ENCODE measurements at places on chromosomes 16 and 17.

- peak; percentile 81 for DNase-seq
- peak overlapping the region; percentile 93 for H3K27ac ChIP-seq
- peaks cover 28% of the 10 kb centered on the region for H3K4me1 ChIP-seq
- H3K27me3 ChIP-seq, result peaks cover 4% of the 10 kb centered on the region
- H3K36me3 ChIP-seq, result no peaks in the 10 kb centered on the region
These were observed 471.6 kb downstream of the SOX9 start for GRCh38 chr17:72592242-72592966.

- no peaks in the 10 kb centered on the region for H3K36me3 ChIP-seq
- H3K27ac ChIP-seq, result no peak overlapping the region
- H3K4me3 ChIP-seq, result no peak overlapping the region
- H3K27me3 ChIP-seq, result peaks cover 13% of the 10 kb centered on the region
These were observed 26.4 kb upstream of the SLC7A5 start for GRCh38 chr16:87895641-87896141.

GRCh38 chr16:29806641-29807425, 504 bp downstream of the MAZ start:
- no peak overlapping the region for H3K27ac ChIP-seq
- no peaks in the 10 kb centered on the region for H3K27me3 ChIP-seq
- H3K36me3 ChIP-seq, result peaks cover 8% of the 10 kb centered on the region
- DNase-seq, result no peak
- H3K4me1 ChIP-seq, result peaks cover 26% of the 10 kb centered on the region

DNA sequence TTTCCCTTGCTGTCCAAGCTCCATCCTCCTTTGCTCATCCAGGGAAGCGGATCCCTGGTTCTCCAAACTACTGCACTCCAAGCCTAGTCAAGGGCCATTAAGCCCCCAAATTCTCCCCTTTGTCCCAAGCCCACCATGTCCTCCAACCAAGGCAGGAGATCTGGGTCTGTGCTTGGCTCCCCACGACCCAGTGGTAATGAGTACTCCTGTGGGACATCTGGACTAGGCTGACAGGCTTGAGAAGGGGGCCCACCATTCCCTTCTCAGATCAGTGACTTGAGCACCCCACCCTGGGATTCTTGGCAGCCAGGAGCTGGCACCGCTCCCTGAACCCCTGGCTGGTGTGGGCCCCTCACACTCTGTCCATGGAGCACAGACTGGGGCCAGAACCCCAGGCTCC, 17.1 kb downstream of the OSBPL7 start:
- peaks cover 3% of the 10 kb centered on the region for H3K4me1 ChIP-seq
- H3K27me3 ChIP-seq, result peaks cover 39% of the 10 kb centered on the region
- H3K36me3 ChIP-seq, result peaks cover 5% of the 10 kb centered on the region
- no peak for DNase-seq
- no peak overlapping the region for H3K4me3 ChIP-seq

DNA sequence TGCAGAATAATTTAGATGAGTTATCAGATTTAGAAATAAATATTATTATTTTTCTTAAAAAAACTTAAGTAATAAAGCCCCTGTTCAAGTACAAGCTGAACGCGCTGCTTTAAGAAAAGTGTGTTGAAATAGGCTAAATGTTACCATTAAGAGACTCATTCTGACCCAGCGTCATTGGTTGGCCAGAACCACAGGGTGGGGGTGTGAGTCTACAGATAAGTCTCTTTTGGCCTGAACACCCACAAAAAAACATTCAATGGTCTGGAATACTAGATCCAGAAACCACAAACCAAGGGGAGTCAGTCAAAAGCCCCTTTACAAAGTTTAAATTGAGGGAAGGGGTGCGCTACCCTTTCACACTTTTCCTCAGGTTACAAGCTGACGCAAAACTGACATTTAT, 776.1 kb downstream of the KCNJ2 start:
- DNase-seq, result no peak
- H3K4me3 ChIP-seq, result no peak overlapping the region
- no peaks in the 10 kb centered on the region for H3K36me3 ChIP-seq
- no peaks in the 10 kb centered on the region for H3K27me3 ChIP-seq
- no peaks in the 10 kb centered on the region for H3K4me1 ChIP-seq

- DNase-seq, result no peak
- no peak overlapping the region for H3K27ac ChIP-seq
- peaks cover 59% of the 10 kb centered on the region for H3K27me3 ChIP-seq
- H3K4me1 ChIP-seq, result peaks cover 9% of the 10 kb centered on the region
These were observed 7.8 kb downstream of the CA4 start for GRCh38 chr17:60157487-60158040.

GRCh38 chr17:48213797-48214196, 106.2 kb downstream of the SNX11 start:
- H3K27me3 ChIP-seq, result peaks cover 15% of the 10 kb centered on the region
- H3K27ac ChIP-seq, result peak overlapping the region; percentile 26
- H3K4me3 ChIP-seq, result no peak overlapping the region
- peaks cover 41% of the 10 kb centered on the region for H3K4me1 ChIP-seq
- no peak for DNase-seq

DNA sequence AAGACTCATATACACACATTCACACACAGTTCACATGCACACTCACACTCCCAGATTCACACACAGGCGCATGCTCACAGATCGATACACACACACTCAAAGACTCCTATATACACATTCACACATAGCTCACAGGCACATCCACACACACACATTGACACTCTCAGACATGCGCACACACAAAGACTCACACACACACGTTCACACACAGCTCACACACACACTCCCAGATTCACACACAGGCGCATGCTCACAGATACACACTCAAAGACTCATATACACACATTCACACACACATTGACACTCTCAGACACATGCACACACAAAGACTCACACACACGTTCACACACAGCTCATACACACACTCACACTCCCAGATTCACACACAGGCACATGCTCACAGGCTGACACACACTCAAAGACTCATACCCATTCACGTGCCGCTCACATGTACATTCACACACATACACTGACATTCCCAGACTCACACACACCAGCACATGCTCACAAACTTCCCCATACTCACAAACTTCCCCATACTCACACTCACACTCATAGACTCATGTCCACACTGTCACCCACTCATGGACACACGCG, 25.6 kb upstream of the KRT17 start:
- H3K27me3 ChIP-seq, result no peaks in the 10 kb centered on the region
- no peak for DNase-seq
- no peak overlapping the region for H3K27ac ChIP-seq
- no peak overlapping the region for H3K4me3 ChIP-seq
- H3K4me1 ChIP-seq, result peaks cover 10% of the 10 kb centered on the region
- H3K36me3 ChIP-seq, result no peaks in the 10 kb centered on the region

DNA sequence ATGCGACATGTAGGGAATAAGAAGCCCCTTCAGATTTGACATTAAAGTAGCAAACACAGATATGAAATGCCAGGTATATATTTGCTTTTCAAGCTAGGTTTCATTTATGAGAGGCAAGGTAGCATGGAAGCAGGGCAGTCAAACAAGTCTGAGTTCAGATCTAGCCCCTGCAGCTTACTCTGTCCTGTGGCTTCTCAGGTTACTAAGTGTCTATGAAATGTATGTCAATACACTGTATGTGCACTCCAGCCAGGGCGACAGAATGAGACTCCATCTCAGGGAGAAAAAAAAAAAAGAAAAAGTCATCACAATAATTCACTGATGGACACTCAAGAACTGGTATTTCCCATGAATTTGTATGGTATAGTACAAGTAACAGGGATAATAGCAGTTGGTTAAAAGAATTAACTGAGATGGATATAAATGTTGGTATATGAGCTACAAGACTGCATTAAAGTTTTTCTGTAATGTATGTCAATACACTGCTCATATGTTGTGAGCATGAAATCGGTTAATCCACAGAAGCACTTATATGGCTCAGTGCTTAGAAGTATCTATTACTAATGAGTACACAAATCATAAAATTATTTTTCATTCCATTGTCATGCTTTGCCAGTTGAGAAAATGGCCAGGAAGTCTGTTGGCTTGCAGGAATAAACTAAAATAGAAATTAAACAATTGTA, 2.9 kb upstream of the WSB1 start:
- H3K27me3 ChIP-seq, result no peaks in the 10 kb centered on the region
- H3K4me3 ChIP-seq, result peak overlapping the region; percentile 16
- peaks cover under 1% of the 10 kb centered on the region for H3K36me3 ChIP-seq
- H3K4me1 ChIP-seq, result peaks cover 19% of the 10 kb centered on the region
- peak overlapping the region; percentile 87 for H3K27ac ChIP-seq

GRCh38 chr17:43125967-43126910, 1.1 kb upstream of the BRCA1 start:
- DNase-seq, result no peak
- H3K4me3 ChIP-seq, result peak overlapping the region; percentile 94
- peaks cover 18% of the 10 kb centered on the region for H3K4me1 ChIP-seq
- H3K36me3 ChIP-seq, result peaks cover 6% of the 10 kb centered on the region
- H3K27ac ChIP-seq, result peak overlapping the region; percentile 97
- H3K27me3 ChIP-seq, result no peaks in the 10 kb centered on the region

DNA sequence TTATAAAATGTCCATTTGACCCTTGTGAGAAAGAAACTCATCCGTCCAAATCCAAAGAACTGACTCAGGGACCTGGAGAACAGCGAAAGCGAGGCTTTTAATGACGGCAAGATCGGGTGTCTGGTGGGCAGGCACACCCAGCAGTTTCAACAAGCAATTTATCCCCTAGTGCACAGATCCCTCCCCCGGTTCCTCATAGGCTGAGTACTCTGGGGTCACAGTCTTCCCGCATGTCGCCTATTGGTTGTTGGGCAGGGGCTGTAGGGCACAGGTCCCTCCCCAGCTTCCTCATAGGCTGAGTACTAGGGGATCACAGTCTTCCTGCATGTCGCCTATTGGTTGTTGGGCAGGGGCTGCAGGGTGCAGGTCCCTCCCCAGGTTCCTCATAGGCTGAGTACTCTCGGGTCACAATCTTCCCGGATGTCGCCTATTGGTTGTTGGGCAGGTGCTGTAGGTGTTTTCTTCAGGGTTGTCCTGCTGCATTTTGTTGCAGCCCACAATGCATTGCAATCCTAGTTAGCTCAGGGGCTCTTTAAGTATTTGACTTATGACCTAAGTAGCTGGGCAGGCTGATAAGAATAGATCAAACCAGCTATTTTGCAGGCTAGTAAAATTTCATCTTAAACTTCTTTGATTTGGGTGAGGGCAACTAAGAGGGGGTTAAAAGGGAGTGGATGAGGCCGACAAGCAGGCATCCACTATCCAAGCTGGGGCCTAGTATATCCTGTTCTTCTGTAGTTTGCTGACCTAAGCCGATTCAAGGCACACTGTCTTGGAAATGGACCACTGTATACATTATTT, 3.6 kb upstream of the UTS2R start:
- peaks cover 38% of the 10 kb centered on the region for H3K27me3 ChIP-seq
- DNase-seq, result no peak
- no peak overlapping the region for H3K4me3 ChIP-seq
- no peaks in the 10 kb centered on the region for H3K36me3 ChIP-seq

GRCh38 chr16:5463820-5464219, 366.2 kb upstream of the EEF2KMT start:
- H3K4me3 ChIP-seq, result no peak overlapping the region
- DNase-seq, result no peak
- H3K27ac ChIP-seq, result no peak overlapping the region
- H3K36me3 ChIP-seq, result no peaks in the 10 kb centered on the region
- peaks cover 5% of the 10 kb centered on the region for H3K4me1 ChIP-seq
- H3K27me3 ChIP-seq, result peaks cover 40% of the 10 kb centered on the region

- DNase-seq, result no peak
- H3K27ac ChIP-seq, result no peak overlapping the region
- H3K4me1 ChIP-seq, result no peaks in the 10 kb centered on the region
These were observed 38.2 kb upstream of the CIBAR2 start for GRCh38 chr16:85150331-85150940.

GRCh38 chr17:62955841-62956352, 10.1 kb upstream of the TANC2 start:
- no peak overlapping the region for H3K27ac ChIP-seq
- no peak overlapping the region for H3K4me3 ChIP-seq
- DNase-seq, result no peak
- H3K27me3 ChIP-seq, result peaks cover 8% of the 10 kb centered on the region
- H3K4me1 ChIP-seq, result no peaks in the 10 kb centered on the region
- H3K36me3 ChIP-seq, result no peaks in the 10 kb centered on the region

DNA sequence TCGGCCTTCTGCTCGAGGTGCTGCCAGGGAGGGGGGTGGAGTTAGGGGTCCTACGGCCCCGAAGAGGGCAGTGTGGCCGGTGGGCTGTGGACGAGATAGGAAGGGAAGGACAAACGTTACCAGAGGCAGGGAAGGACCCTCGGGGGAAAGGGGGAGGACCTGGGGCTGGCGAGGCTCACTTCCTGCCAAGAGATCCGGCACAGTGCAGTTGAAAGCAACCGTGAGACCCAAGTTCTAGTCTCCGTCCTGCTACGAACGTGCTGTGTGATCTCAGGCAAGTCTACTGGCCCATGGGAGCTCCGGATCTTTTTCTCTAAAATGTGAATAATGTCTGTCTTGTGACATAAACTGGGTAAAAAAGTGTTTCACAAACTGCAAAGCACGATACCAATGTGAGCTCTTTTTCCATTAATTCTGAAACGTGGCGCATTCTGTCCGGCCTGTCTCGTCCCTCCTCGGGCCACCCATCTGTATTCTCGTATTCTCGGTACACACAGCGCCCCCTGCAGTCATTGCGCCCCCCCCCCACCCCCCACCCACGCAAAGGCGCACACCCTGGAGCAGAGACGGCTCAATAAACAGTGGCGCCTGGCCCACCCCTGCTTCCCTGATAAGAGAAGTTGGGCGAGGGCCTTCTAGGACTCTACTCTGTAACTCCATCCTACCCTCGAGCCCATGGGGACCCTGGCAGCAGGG, 8.8 kb downstream of the CYGB start:
- H3K27ac ChIP-seq, result no peak overlapping the region
- no peak overlapping the region for H3K4me3 ChIP-seq
- no peak for DNase-seq
- H3K4me1 ChIP-seq, result peaks cover 20% of the 10 kb centered on the region

GRCh38 chr16:69397821-69398521, 12.2 kb upstream of the TERF2 start:
- H3K27me3 ChIP-seq, result no peaks in the 10 kb centered on the region
- peaks cover 20% of the 10 kb centered on the region for H3K4me1 ChIP-seq
- H3K4me3 ChIP-seq, result peak overlapping the region; percentile 23
- H3K36me3 ChIP-seq, result no peaks in the 10 kb centered on the region

GRCh38 chr16:83692224-83692623, 115.6 kb upstream of the HSBP1 start:
- no peak overlapping the region for H3K27ac ChIP-seq
- no peak overlapping the region for H3K4me3 ChIP-seq
- no peak for DNase-seq
- no peaks in the 10 kb centered on the region for H3K36me3 ChIP-seq
- H3K27me3 ChIP-seq, result peaks cover 5% of the 10 kb centered on the region

Data from progenitor cell of endocrine pancreas (in vitro differentiated cells).